ENCODE measurements at places on chromosomes 4 and X. TPM values are rescaled to one million over a fixed set of nuclear protein-coding genes. Genes with fewer than 3 reads are reported as not detected.

DNA sequence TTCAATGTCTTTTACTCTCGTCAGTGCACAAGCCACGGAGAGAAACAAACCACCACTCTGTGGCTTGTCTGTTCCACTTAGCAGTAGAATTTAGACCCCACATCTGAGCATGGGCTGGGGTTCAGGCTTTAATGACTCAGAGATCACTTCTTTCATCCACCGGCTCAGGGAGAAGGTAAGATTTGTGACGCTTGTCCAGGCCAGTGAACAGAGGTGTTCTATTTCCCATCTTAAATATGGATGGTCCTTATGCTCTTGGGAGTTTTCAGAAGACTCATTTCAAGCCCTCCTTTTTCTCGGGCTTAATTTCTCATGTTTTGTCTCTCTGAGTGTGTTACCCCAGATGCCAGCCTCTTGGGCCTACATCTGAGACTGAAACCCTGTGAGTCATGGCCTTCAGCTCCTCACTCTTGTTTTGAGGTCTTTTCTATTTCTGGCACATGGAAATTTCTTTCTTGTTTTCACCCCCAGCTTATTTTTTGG, 127.4 kb upstream of the SFRP2 start:
- H3K36me3 ChIP-seq, result no peaks in the 10 kb centered on the region
- H3K27ac ChIP-seq, result no peak overlapping the region
- no peak overlapping the region for H3K4me3 ChIP-seq

Gene BGN
- 116 TPM for polyA plus RNA-seq

Gene MAGEB1
- not detected for polyA plus RNA-seq

DNA sequence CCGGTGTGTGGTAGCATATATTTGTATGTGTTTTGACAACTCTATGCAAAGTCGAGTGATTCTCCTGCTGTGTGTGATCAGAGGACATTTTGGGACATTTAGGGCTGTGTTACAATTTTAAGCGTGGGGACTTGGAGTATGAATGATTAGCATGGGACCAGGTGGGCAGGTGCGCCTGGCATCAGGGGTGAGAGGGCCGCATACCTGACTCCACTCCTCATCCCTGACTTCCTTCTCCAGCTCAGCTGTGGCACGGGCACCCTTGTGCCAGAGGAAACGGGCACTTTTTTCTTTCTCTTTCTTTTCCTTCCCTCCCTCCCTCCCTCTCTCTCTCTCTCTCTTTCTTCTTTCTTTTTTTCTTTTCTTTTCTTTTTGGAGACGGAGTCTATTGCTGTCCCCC, 15.7 kb upstream of the PLCXD1 start:
- H3K4me3 ChIP-seq, result no peak overlapping the region
- no peaks in the 10 kb centered on the region for H3K27me3 ChIP-seq
- H3K27ac ChIP-seq, result no peak overlapping the region
- peaks cover 13% of the 10 kb centered on the region for H3K4me1 ChIP-seq
- H3K36me3 ChIP-seq, result no peaks in the 10 kb centered on the region
- no peak for DNase-seq

Gene RAB40A
- polyA plus RNA-seq, result 0.04 TPM

GRCh38 chr4:83267830-83268475, 16.6 kb downstream of the COQ2 start:
- no peaks in the 10 kb centered on the region for H3K4me1 ChIP-seq
- H3K27me3 ChIP-seq, result no peaks in the 10 kb centered on the region
- H3K4me3 ChIP-seq, result no peak overlapping the region
- H3K27ac ChIP-seq, result no peak overlapping the region

GRCh38 chr4:40881851-40882250, 132.1 kb downstream of the NSUN7 start:
- DNase-seq, result no peak
- no peak overlapping the region for H3K27ac ChIP-seq
- H3K27me3 ChIP-seq, result no peaks in the 10 kb centered on the region
- no peaks in the 10 kb centered on the region for H3K4me1 ChIP-seq
- peaks cover 86% of the 10 kb centered on the region for H3K36me3 ChIP-seq

- DNase-seq, result no peak
- no peaks in the 10 kb centered on the region for H3K4me1 ChIP-seq
- no peaks in the 10 kb centered on the region for H3K27me3 ChIP-seq
- no peak overlapping the region for H3K27ac ChIP-seq
- no peaks in the 10 kb centered on the region for H3K36me3 ChIP-seq
These were observed 10.9 kb downstream of the MTHFD2L start for GRCh38 chr4:74168841-74169240.

GRCh38 chr4:3466691-3467600, 3.8 kb downstream of the DOK7 start:
- no peaks in the 10 kb centered on the region for H3K36me3 ChIP-seq
- H3K4me1 ChIP-seq, result peaks cover 85% of the 10 kb centered on the region
- peak overlapping the region; percentile 68 for H3K4me3 ChIP-seq
- peaks cover 16% of the 10 kb centered on the region for H3K27me3 ChIP-seq

DNA sequence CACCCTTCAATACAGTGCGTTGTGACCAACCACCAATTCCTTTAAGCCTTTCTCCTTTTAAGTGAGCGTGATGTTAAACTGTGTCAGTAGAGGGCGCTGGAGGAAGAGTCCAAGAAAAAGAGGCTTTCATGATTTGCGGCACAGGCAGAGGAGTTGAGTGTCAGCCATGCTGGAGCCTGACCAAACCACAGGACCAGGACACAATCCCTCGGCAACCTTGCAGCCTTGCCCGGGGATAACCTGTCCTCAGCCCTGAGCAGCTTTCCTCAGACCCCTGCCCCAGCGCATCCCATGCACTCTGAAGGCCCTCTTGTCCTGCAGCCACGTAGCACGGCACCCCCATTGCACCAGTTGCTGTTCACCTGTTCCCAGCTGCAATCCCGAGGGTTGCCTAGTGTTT, 53.5 kb upstream of the SMIM31 start:
- H3K27ac ChIP-seq, result no peak overlapping the region
- no peaks in the 10 kb centered on the region for H3K27me3 ChIP-seq
- H3K4me3 ChIP-seq, result no peak overlapping the region

Gene NOX1
- not detected for polyA plus RNA-seq

DNA sequence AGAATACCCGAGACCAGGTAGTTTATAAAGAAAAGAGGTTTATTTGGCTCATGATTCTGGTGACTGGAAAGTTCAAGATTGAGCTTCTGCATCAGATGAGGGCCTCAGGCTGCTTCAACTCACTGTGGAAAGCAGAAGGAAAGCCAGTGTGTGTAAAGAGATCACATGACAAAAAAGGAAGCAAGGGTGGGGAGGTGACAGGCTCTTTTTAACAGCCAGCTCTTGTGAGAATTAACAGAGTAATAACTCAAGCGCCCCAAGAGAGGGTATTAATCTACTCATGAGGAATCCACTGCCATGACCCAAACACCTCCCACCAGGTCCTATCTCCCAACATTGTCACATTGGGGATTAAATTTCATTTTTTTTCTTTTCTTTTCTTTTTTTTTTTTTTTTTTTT, 6.3 kb upstream of the YIPF6 start:
- H3K36me3 ChIP-seq, result no peaks in the 10 kb centered on the region
- no peak overlapping the region for H3K4me3 ChIP-seq
- no peak overlapping the region for H3K27ac ChIP-seq
- no peaks in the 10 kb centered on the region for H3K4me1 ChIP-seq

DNA sequence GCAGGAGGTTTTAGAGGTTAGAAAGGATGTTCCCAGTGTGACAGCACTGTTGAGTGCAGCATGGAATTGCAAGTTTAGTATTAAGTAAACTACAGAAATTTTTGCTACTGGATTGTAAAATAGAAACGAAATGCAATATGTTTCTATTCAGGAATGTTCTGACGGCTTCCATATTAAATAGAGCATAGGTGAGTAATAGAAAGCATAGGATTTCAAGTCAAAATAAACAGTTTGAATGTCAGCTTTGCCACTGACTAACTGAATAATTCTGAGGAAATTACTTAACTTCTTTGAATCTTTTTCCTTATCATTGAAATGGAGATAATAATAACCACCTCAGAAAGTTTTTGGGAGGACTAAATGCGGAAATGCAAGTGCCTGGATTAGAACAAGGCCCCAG, 331.9 kb upstream of the GK2 start:
- no peak for DNase-seq
- no peak overlapping the region for H3K27ac ChIP-seq
- no peaks in the 10 kb centered on the region for H3K27me3 ChIP-seq

- no peak overlapping the region for H3K4me3 ChIP-seq
- no peaks in the 10 kb centered on the region for H3K36me3 ChIP-seq
- H3K4me1 ChIP-seq, result peaks cover 44% of the 10 kb centered on the region
- H3K27ac ChIP-seq, result no peak overlapping the region
- no peak for DNase-seq
- no peaks in the 10 kb centered on the region for H3K27me3 ChIP-seq
These were observed 20.3 kb downstream of the ATP8A1 start for GRCh38 chr4:42636645-42636949.

DNA sequence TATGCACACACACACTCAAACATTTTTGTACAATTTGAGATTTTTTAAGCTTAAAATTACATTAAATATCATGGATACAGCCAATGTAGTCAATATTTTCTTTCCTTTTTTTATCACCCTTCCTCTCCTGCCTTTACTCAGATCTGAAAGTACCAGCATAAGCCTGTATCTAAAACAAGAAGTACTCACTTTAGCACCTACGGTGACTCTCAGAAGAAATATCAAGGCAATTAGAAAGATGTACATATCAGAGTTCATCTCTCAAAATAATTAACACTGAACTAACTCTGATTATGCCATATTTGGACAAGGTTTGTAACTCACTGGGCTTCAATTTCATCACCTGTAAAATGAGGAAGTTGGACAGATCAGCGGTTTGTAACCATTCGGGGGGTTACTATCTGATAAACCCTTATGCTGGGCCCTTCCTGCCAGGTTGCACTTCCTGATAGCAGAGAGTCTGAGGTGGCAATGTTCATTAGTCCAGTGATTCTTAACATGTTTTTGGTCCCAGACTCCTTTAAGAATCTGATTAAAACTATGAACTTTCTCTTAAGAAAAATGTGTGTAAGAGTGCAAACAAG, 5.7 kb upstream of the GPR174 start:
- no peaks in the 10 kb centered on the region for H3K27me3 ChIP-seq
- DNase-seq, result no peak
- H3K4me3 ChIP-seq, result no peak overlapping the region
- H3K27ac ChIP-seq, result no peak overlapping the region

GRCh38 chr4:33850371-33850902, 2393.9 kb downstream of the ARAP2 start:
- no peaks in the 10 kb centered on the region for H3K27me3 ChIP-seq
- no peaks in the 10 kb centered on the region for H3K36me3 ChIP-seq
- H3K4me3 ChIP-seq, result no peak overlapping the region
- no peaks in the 10 kb centered on the region for H3K4me1 ChIP-seq
- DNase-seq, result no peak

- no peak for DNase-seq
- H3K4me3 ChIP-seq, result no peak overlapping the region
- no peaks in the 10 kb centered on the region for H3K4me1 ChIP-seq
- H3K36me3 ChIP-seq, result no peaks in the 10 kb centered on the region
- no peaks in the 10 kb centered on the region for H3K27me3 ChIP-seq
- H3K27ac ChIP-seq, result no peak overlapping the region
These were observed 24.7 kb upstream of the EPGN start for GRCh38 chr4:74283614-74284013.

GRCh38 chrX:103533511-103534216, 14.4 kb upstream of the RAB40A start:
- H3K27ac ChIP-seq, result no peak overlapping the region
- H3K36me3 ChIP-seq, result no peaks in the 10 kb centered on the region
- DNase-seq, result peak; percentile 56
- no peaks in the 10 kb centered on the region for H3K27me3 ChIP-seq
- H3K4me3 ChIP-seq, result peak overlapping the region; percentile 5
- H3K4me1 ChIP-seq, result no peaks in the 10 kb centered on the region

Gene ZCCHC12
- polyA plus RNA-seq, result not detected

- peaks cover 31% of the 10 kb centered on the region for H3K4me1 ChIP-seq
- no peaks in the 10 kb centered on the region for H3K27me3 ChIP-seq
- DNase-seq, result no peak
- H3K27ac ChIP-seq, result no peak overlapping the region
- no peak overlapping the region for H3K4me3 ChIP-seq
These were observed 6.5 kb downstream of the RPL39 start for GRCh38 chrX:119784747-119785446.

GRCh38 chr4:15690020-15690809, 8.6 kb downstream of the FAM200B start:
- DNase-seq, result peak; percentile 19
- H3K27ac ChIP-seq, result no peak overlapping the region
- no peaks in the 10 kb centered on the region for H3K36me3 ChIP-seq
- no peaks in the 10 kb centered on the region for H3K4me1 ChIP-seq
- H3K4me3 ChIP-seq, result no peak overlapping the region
- no peaks in the 10 kb centered on the region for H3K27me3 ChIP-seq

DNA sequence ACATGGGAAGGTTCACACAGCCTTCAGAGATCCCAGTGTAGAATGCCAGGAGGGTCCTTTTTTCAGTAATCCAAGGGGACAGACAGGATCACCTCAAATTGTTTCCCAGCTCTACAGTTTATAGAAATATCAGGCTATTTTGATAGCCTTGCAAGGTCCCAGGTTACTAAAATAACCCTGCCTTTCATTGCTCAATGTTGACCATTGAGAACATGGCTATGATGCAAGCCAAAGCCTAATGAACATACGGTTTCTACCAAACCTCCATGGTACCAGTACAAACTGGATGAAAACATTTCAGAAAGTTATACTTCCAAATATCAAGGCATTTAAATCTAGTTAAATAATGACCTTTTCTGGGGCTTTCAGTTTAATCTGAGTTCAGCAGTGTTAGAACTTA, 151.5 kb downstream of the PLS3 start:
- no peaks in the 10 kb centered on the region for H3K36me3 ChIP-seq
- no peaks in the 10 kb centered on the region for H3K4me1 ChIP-seq
- DNase-seq, result no peak
- H3K27me3 ChIP-seq, result no peaks in the 10 kb centered on the region

Gene GABRG1
- not detected for polyA plus RNA-seq

- DNase-seq, result peak; percentile 13
- peak overlapping the region; percentile 86 for H3K27ac ChIP-seq
- peak overlapping the region; percentile 63 for H3K4me3 ChIP-seq
- H3K36me3 ChIP-seq, result no peaks in the 10 kb centered on the region
- peaks cover 9% of the 10 kb centered on the region for H3K4me1 ChIP-seq
These were observed 2.8 kb downstream of the VEGFC start for GRCh38 chr4:176789955-176790354.

DNA sequence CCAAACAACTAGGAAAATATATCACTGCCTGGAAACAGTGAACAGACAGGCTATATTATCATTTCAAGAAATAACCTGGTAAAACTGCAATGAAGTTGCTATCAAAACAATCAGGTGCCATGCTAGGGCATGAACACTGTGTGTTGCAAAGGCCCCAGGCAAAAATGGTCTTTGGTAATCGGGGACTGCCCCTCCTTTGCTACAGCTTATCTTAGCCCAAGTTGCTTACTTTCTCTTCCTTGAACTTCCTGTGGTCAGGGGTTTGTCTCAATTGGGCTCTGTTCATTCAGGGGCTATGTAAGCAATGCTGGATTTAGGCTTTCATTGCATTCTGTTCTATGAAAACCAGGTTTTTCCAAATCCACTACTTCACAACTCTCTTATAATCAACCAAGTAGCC, 30.4 kb downstream of the SCML1 start:
- H3K4me3 ChIP-seq, result no peak overlapping the region
- no peak overlapping the region for H3K27ac ChIP-seq

DNA sequence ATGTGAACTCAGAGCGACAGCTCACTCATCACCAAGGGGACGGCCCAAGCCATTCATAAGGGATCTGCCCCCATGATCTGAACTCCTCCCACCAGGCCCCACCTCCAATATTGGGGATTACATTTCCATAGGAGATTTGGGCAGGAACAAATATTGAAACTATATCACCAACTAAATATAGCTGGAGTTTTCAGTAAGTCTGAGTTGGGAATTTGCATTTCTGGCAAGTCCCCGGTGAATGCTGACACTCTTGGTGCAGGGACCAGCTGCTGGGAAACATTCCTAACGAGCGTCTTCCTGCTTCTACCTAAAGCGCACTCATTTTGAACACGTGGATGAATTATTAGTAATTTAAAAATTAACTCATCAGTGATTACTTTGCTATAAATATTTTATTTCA, 13.2 kb downstream of the CLDN34 start:
- peaks cover 24% of the 10 kb centered on the region for H3K4me1 ChIP-seq
- no peaks in the 10 kb centered on the region for H3K36me3 ChIP-seq
- H3K27me3 ChIP-seq, result no peaks in the 10 kb centered on the region
- H3K27ac ChIP-seq, result no peak overlapping the region
